ENCODE measurements at places on chromosomes 7 and 10.

GRCh38 chr10:118952493-118953295, 76.8 kb upstream of the NANOS1 start:
- no peak for DNase-seq

DNA sequence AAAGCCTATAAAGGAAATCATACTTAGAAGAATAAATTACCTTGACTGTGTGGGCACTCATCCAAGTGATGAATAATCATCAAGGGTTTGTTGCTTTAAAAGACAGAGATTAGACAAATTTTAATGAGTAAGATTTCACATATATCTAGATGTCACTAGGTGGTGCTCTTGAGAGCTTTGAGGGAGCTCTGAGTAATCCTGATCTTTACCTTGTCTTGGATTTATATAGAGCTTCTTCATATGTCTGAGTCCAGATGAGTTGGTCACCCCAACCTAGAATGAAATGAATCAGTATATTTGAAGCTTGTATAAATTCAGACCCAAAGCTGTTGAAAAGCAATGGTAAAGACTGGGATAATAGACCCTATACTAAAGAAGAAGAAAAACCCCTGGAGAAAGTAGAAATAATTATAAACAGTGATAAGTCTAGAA, 3.7 kb downstream of the AGR2 start:
- DNase-seq = no peak

DNA sequence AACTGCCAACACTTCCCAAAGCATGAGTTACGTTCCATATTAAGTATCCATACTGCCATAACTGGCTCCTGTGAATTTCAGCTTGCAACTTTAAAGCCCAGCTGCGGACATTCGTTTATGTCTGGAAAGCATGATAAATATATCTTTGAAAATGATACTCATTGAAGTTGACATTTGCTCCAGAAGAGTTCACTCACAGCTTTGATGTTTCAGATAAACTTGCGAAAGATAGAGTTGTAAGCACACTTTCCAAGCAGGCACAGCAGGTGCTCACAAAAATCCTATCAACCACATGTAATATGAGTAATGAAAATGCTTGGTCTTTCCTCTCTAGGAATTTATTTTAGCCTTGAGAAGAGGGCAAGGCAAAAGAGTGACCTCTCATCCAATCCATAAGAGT, 4.5 kb downstream of the CHCHD3 start:
- no peak for DNase-seq

DNA sequence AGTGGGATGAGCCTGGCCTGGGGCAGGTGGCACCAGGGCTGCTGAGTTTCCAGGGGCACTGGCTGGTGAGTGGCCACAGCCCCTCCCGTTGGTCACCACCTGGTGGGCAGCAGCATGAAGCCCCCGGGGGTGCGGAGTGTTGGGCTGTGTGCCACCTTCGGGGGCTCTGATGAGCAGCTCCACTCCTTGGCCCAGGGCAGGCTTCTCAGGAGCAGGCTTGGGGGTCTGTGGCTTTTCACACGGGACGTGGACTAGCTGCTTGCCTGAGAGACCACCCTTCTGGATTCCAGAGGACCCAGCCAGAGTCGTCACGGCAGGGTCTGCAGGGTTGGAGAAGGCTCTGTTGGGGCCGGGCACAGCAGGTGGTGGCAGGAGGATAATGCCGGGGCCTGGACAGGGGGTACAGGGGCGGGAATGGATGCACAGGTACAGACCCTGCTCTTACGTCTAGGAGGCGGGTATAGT, 193.1 kb downstream of the ADARB2 start:
- no peak for DNase-seq

DNA sequence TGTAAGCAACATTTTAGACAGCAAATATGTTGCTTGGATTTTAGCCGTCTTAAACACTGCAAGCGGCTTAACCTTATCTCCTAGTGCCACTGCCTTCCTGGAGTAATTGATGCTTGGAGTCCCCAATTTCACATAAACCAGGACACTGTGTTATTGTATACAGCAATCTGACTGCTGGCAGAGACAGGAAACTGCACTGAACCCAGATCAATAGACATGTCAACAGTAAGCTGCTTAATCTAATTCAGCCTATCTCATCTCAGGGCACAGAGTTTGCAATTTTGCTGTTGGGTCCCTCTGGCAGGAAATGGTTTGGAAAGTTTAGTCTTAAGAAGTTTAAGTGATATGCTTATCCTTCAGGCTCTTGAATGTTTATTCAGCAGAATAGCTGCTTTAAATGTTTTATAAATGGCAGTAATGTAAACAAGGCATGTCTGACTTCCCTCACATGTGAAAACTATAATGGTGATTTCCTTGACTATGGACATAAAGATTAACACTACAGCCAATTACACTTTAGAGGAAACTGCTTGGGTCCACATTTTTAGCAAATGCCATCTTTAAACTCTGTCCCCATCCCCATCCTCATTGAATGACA, 598.6 kb downstream of the PARD3 start:
- DNase-seq = no peak
